Inflammatory macrophage (primary cell): ENCODE measurements at places on chromosomes 1 and 21.

- no peak for DNase-seq
Measured at GRCh38 chr1:8061673-8062386, 35.7 kb upstream of the ERRFI1 start.

DNA sequence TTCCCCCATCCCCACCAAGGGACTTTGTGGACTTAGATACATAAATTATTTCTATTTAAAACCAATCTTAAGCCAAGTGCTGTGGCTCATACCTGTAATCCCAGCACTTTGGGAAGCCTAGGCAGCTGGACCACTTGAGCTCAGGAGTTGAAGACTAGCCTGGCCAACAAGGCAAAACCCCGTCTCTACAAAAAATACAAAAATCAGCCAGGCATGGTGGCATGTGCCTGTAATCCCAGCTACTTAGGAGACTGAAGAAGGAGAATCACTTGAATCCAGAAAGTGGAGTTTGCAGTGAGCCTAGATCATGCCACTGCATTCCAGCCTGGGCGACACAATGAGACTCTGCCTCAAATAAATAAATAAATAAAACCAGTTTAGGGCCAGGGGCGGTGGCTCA is 4.5 kb upstream of the LAX1 start:
- no peak for DNase-seq

DNA sequence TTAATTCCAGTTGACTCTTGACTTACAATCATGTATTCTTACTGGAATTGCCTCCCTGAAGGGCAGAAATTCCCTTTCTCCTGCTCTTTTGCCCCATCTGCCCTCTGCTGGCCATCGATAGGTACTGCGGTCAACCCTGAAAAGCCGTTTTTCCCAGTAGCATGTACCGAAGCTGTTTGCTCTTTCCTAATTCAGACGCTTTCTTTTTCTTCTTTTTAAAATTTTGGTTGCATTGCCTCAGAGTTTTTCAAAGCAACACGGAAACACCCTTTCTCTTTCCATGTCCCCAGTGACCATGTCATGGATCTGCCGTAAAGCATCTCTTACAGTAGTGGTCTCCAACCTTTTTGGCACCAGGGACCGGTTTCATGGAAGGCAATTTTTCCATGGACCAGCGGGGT is 164.2 kb upstream of the C1orf21 start:
- peak; percentile 69 for DNase-seq

DNA sequence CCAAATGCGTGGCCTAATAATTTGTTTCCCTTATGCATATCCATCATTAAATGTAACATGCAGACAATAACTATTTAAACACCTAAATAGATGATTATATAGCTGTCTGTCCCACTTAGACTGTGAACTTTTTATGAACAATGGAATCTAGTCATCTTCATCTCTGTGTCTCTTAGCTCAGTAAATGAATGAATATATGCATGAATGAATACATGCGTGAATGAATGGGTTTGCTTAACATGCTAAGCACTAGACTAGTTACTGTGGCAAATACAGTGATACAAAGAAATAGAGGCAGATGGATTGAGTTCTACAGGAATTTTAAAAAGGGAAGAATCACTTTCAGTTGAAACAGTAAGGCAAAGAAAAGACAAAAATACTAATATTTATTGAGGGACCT is 232.0 kb downstream of the FGGY start:
- DNase-seq, result no peak

DNA sequence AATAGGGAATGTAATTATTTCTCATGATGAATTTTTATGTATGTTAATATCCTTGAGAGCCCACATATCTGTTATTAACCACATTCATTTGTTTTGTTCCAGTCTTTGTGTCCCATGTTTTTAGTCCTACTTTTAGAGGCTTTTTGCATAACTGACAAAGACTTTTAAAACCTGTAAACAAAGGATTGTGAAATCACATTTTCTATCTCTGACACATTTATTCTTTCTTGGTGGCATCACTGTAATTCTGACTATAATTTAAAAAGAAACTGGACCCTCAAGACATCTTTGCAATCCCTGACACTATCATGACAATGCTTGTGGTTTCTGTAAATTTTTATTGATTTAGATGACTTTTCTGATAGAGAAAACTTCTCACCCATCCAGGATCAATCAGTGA is 313.1 kb downstream of the SIPA1L2 start:
- DNase-seq, result no peak

GRCh38 chr1:159652506-159652905 is 61.9 kb downstream of the CRP start:
- no peak for DNase-seq

- no peak for DNase-seq
Measured at GRCh38 chr1:116257341-116257767, 115.7 kb upstream of the ATP1A1 start.

GRCh38 chr1:29427614-29428279 is 191.4 kb downstream of the PTPRU start:
- no peak for DNase-seq

GRCh38 chr1:192546596-192547190 is 28.9 kb upstream of the RGS1 start:
- no peak for DNase-seq

DNA sequence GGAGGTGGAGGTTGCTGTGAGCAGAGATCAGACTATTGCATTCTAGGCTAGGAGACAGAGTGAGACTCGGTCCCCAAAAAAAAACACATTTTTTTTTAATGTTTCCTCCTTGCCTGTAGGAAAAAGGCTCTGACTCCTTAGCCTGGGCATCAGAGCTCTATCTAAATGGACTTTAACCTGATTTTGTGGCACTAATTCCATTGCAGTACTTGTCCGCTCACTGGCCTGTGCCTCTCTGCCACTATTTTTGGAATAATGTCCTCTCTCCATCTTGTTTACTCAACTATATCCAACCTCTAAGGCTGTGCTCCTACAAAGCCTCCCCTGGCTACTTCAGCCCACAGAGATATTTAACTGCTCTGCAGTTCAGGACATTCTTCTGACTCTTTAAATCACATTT is 26.5 kb downstream of the METTL18 start:
- no peak for DNase-seq

GRCh38 chr1:3504151-3504821 is 49.8 kb downstream of the ARHGEF16 start:
- peak; percentile 76 for DNase-seq

DNA sequence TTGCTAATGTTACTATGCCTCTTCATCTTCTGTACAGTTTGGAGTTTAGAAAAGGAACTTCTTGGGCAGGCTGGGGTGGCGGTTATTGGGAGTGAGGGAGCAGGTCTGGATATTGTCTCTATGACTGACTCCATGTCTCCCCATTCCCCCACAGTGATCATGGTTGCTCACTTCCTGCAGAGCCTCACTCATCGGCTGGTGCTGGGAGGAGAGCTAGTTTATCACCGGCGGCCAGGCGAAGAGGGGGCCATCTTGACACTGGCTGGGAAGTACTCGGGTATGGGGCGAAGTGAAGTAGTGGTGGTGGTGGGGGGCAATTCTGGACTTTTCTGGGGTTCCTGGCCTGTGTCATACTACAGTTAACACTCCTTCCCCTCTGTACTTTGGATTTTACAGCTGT is 2.2 kb downstream of the TOMM40L start:
- DNase-seq, result no peak

DNA sequence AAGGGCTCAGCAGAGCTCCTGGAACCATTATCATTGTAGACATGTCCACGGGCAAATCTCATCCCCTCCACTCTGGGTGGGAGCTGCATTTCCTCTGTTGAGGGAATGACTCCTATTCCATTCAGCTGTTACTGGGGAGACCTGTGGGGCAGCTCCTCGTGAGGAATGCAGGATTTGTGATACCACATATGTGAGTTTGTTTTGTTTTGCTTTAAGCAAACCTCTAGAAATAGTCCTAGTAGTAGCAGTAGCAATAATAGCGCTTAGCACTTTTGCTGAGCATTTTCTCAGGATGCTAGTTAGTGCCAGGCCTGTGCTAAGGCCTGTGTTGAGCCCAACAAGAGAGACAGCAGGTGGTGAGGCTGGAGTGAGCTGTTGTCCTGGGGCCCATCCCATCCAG is 10.8 kb downstream of the OLIG1 start:
- DNase-seq, result no peak

DNA sequence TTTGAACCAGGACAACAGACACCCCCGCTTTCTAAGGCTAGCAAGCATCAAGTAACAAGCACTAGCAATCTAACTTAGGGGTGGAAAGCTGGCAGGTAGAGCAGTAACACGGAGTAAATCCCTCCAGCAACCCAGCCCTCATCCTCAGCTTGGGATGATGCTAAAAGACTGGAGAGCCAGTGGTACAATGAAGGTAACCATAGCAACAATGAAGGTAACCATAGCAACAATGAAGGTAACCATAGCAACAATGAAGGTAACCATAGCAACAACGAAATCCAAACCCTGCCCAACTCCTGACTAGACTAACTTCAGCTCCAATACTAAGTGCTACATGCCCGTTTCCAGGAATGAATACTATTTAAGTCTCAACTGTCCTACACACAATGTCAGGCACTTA is 22.2 kb upstream of the EIF4G3 start:
- no peak for DNase-seq

- no peak for DNase-seq
Measured at GRCh38 chr1:7538033-7538432, 233.1 kb upstream of the VAMP3 start.

- no peak for DNase-seq
Measured at GRCh38 chr1:213997038-213997771, 9.4 kb downstream of the PROX1 start.

DNA sequence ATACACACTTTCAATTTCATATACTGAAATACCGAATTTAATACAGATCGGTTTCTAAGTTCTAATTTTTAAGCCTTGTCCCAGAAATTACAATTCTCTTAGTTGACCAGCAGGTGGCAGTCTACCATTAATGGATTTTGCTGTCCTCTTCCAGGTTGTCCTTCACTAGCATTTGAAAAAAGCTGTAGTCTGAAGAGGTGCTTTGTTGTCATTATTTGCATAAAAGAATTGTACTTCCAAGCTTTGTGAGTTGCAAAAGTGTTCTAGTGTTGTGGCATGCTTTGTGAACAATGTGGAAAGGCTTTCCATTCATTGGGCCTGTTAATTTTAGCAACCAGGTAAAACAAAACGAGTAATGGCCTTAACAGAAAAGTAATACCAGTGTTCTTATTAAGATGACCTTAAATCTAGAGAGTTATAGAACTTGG is 193.6 kb downstream of the RPS6KC1 start:
- peak; percentile 48 for DNase-seq

DNA sequence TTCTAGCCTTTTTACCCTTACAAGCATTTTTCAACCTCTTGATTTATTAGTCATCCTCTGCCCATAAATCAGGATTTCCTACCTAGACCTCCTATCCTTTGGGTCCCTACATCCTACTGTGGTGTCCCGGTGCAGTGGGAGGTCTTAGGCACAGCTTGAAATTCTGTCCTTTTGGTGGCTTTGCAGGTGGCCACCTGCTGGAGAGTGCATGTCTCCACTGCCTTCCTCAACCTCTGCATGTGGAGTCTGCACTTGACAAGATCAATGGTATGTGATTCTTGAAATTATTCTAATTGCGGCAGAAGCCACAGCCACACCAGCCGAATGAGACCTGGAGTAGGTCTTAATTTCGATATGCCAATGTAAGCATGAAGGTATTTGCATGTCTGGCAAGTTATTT is 11.4 kb upstream of the KCNA3 start:
- no peak for DNase-seq
